Hepatic stellate cell (primary cell): ENCODE measurements at places on chromosomes 6 and 20.

DNA sequence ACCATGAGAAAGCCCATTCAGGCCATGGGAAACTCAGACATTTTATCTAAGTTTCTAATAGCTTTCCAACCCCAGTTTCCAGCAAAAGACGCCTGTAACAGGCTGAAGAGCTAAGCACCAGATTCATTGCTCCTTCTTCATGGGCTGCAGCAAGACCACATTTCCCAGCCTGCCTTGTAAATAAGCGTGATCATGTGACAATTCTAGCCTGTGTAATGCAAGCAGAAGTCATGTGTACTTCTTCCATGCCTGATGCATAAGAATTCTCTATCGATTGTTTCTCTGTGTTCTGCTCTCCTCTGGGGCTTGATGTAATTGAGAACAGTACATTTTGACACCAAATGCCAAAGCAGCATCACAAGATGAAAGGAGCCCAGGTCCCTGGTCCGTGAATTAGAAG is 6.8 kb downstream of the PCSK2 start:
- no peak for DNase-seq

- no peak for DNase-seq
Observed at GRCh38 chr6:79203753-79204253, 30.7 kb downstream of the HMGN3 start.

GRCh38 chr6:137933696-137934095 is 66.6 kb downstream of the TNFAIP3 start:
- DNase-seq, result no peak

- DNase-seq, result no peak
Observed at GRCh38 chr6:39924283-39924682, 10.0 kb downstream of the MOCS1 start.

DNA sequence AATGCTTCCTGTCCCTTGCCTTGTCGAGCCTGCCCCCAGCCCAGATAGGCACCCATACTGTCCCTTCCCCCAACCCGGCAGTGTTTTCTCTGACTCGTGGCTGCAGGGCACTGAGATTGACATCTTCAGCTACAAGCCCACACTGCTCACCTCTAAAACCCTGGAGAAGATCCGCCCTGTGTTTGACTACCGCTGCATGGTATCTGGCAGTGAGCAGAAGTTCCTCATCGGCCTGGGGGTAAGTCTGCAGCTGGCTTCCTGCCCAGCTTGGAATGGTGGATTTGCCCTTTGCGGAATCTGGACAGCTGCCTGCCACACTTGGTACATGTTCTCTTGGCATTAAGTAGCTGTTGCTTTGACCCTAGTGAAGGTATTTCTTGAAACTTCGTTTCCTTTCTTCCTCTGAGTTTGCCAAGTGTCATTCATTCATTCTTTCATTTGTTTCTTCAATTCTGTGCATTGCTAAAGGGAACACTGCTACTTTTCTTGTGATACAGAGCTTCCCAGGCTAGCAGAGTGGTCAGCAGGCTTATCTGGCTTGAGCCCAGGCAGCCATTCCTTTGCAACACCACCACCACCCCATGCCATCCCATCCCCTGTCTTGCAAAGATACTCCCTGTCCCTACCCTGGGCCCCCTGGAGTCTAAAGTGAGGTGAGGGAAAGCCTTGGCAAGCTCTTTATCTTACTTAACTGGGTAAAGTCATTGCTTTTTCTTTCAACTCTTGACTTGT is 26.2 kb downstream of the CCDC167 start:
- no peak for DNase-seq

GRCh38 chr20:4544765-4545164 is 176.9 kb upstream of the PRND start:
- DNase-seq, result no peak

DNA sequence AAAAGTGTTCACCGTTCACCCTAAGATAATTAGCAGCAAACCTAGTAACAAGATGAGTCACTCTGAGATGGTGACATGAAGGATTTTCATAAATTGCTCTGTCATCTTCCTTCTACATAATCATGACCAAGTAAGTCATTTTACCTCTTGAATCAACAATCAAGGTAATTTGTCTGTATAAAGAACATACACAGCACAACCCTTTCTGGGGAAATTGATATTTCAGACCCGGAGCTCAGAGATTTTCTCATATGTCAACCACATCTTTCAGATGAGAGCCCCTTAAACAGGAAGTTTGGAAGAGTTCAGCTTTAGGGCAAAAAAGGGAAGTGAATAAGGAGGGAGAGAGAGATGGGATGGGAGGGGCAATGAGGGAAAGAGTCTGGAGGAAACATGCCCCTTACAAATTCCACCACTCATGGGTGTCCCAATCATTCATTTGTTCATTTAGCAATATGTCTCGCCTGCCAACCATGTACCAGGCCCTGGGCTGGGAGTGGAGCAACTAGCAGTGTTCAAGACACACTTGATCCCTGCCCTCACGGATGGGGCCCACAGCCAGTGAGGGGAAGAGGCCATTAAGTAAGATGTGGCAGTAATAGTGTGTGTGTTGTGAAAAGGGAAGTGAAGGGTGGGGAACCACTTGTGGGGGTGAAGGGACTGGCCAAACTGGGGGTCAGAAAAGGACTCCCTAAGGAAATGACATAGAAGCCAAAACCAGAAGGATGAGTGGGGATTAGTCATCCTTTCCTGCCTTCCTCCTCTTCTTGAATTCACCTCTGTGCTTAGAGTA is 190.9 kb downstream of the MAFB start:
- no peak for DNase-seq

DNA sequence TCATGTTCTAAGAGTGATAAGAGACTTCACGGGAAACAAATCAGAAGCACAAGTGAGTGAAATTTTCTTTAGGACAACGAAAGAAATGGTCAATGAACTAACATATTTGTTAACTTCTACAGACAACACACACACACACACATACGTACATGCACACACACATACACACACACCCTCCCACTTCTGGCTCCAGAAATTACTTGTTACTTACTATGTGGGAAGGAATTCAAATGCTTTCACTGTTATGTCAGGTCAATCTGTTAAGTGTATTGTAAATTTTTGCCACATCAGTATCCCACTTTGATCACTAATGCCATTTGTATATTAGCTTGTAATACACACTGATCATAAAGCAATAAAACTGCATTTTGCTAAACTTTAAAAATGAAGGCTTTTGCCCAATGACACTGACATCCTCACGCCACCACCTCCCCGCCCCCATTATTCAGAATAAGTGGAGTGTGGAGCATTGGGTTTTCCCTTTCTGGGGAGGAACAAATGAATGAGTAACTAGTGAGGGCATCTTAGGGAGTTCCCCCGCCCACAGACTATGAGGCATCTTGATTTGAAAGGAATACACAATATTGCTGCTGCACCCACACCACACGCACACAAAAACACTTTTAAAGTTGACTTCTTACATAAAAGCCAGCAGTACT is 76.2 kb downstream of the ATXN1 start:
- no peak for DNase-seq

GRCh38 chr20:64242797-64243475 is 12.6 kb upstream of the PCMTD2 start:
- DNase-seq, result no peak

DNA sequence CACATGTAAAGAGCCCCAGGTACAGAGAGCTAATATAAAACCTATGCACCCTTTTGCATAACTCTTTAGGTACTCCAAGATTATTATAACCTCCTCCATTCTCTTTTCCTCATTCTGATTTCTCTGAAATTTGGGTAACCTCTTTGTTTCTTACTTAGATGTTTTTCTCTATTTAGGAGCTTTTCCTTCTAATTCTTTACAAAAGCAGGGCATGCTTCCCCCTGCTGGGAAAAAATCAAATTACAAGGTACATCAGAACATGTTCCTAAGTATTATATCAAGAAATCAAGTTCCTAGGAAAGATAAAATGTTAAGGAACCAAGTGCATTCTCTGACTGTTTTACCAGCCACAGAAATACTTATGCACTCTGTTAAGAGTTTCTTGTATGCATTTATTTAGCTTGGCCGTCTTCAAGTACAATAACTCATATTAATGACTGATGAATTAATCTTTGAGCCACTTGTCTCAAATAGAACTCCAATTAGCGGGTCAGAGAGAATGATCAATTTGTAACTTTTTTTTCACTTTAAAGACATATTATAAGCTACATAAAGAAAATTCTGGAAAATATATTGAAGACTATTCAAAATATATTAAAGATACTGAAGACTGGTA is 2.1 kb downstream of the KHDRBS2 start:
- DNase-seq, result no peak

- no peak for DNase-seq
Observed at GRCh38 chr6:101199441-101199840, 194.1 kb upstream of the GRIK2 start.

DNA sequence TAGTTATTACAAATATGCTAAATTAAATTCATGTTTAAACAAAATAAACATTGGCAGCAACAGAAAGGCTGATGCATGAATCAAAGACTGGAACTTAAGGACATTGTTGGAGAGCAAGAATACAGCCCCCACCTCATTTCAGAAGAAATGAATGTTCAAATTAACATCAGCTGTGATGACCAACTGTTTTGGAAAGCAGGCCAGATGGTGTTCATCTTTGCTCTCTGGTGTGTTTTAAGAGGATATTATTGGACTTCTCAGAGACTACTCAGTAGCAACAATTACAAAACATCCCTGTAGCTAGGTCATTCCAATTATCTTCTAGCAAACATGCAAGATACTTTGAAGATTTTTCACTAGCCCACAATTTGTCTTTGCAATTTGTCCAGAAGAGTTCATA is 118.6 kb upstream of the DOK5 start:
- DNase-seq, result no peak

GRCh38 chr6:36698871-36699271 is 1.2 kb downstream of the RAB44 start:
- DNase-seq, result no peak

GRCh38 chr20:2653556-2654383 is 1.3 kb downstream of the NOP56 start:
- no peak for DNase-seq

GRCh38 chr6:151186306-151186705 is 53.5 kb upstream of the AKAP12 start:
- no peak for DNase-seq

GRCh38 chr6:167103041-167103891 is 19.6 kb upstream of the CCR6 start:
- DNase-seq, result no peak

GRCh38 chr20:31665753-31666152 is 28.0 kb downstream of the COX4I2 start:
- DNase-seq, result no peak

DNA sequence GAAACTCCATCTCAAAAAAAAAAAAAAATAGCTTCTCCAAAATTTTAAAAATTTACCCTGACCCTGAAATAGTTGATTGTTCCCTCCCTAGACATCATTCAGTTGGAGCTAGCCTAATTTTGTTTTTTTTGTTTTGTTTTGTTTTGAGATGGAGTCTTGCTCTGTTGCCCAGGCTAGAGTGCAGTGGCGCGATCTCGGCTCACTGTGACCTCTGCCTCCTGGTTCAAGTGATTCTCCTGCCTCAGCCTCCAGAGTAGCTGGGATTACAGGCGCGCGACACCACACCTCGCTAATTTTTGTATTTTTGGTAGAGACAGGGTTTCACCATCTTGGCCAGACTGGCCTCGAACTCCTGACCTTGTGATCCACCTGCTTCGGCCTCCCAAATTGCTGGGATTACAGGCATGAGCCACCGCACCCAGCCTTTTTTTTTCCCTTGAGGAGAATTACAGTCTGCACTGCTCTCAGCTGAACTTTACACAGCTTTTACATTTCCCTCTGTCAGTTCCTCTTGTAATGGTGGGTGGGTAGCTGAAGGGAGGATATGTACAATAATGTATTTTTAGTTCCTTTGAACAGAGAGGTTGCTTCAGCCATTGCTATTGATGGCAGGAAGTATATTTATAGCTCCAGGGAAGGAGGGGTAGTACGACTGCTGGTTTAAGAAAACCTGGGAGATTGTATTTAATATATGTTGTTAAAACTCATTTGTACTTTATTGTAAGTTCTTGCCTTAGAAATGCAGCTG is 27.7 kb downstream of the PTPRA start:
- no peak for DNase-seq

DNA sequence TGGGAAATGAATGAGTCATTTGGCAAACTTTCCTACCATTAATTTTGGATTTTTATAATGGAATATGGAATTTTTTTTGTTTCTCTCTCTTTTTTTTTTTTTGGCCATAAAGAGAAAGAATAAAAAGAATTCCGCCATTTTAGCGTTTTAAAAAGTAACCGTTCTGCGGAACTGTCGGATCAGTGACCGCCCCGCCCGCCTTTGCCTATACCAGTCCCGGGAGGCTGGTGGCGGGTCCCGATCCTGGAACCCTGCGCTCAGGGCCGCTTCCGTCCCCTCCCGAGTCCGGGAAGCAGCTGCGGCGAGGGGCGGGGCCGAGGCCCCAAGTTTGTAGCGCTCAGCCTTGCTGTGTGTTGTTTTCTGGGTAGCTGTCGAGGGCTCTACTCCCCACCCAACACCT is 609 bp downstream of the L3MBTL1 start:
- no peak for DNase-seq

- no peak for DNase-seq
Observed at GRCh38 chr6:156840136-156840535, 63.0 kb downstream of the ARID1B start.

DNA sequence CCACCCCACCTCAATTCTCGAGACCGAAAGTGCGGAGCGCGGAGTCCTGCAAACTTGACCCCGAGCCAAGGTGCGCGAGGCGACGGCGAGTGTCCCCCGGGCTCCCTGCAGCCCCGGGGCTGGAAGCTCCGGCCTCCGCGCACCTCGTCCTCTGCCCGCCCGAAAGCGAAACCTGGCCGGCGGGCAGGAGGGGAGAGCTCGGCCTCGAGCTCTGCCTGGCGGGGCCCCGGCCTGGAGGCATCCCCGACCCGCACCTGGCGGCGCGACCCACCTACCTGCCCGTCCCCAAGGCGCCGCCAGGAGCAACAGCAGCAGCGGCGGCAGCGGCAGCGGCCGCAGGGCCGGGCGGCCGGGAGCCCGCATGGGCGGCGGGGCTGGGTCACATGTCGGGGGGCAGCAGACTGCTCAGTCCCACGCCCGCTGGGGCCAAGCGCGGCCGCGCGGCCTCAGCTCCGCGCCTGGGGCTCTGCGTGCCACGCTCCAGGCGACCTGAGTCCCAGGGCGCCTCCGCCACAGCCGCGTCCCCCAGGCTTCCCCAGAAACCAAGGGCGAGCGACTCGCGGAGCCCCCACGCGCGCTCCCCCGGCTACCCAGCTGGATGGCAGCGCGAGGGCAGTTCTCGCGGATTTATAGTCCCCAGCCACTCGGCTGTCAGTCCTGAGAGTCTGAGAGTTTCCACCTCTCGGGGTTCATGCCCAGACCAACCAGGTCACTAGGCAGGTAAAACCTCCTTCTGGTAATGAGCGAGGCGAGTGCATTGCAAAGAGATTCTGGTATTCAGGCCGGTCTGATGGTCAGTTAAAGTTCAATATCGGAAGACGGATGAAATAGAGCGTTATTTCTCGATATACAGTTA is at the start of gene IL20RA:
TSS of gene IL20RA (minus strand) at position 600 of the 856 bp plus-strand sequence. CDS start at position 363, 237 bp downstream.
- peak; percentile 24 for DNase-seq

DNA sequence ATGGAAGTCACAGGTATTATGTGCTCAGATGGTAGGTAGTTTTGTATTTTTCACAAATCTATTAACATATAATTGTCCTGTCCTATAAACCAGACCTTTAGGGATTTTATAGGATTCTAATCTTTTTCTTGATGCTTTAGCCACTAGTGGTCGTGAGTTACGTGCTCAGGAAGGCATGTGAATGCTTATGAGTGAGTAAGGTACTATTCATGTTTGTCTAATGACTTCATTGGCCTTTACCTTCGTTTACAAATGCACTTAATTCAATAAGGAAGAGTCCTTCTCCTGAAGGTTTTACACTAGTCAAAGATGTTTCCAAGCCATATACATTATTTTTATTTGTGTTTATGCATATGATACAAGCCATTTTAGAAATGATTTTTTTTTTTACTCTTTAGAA is 23.0 kb downstream of the PACRG start:
- DNase-seq, result no peak

- no peak for DNase-seq
Observed at GRCh38 chr6:162184465-162184864, 543.1 kb downstream of the PRKN start.
